Esophagus squamous epithelium (tissue), 5 donors: ENCODE measurements at places on chromosomes 13 and 19.

DNA sequence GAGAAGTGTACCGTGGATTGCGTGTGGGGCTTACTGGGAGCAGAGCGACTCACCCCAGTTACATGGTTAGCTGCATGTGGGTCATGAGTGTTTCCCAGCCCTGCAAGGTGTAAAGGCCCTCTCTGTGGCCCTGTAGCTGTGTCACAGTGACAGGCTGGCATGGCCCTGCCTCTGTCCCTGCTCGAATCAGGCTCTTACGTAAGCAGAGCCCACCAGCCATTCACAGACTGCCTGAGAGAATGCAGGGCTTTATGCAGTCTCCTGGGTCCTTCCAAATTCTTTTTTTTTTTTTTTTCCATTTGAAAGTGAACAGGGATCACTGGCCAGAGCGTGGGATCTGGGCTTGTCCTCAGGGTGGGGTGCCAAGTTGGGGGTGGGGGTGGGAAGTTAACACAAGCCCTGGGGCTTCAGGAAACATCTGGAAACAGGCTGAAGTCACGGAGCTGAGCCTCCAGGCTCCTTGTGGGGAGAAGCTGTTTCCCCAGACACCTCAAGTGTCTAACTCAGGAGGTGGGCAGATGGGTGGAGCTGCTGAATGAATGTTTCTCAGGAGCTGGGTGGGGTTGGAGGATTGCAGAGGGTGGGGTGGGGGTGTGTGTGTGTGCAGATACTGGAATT lies 13.4 kb downstream of the TECR start:
- DNase-seq: no peak

- DNase-seq: no peak
These were observed 3.6 kb downstream of the CD37 start for GRCh38 chr19:49338691-49339300.

- DNase-seq: no peak
These were observed 30.0 kb downstream of the MYH14 start for GRCh38 chr19:50233308-50233910.

DNA sequence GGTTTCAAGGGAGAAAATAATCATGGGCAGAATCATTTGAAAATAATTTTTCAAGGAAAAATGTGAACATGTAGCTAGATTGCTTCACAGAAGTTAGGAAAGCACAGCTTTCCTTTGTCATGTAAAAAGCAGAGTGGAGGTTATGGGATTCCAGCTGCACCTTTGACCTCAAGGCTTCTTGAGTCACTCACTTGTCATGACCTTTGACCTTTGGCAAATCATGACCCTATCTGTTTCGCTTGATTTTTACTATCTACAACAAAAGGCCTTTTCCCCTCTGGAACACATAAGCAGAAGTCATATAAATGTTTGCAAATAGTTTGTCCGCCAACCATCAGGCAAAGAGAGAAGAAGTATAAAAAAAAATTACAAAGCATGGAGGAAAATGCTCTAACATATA lies 210.7 kb upstream of the MIR17HG start:
- DNase-seq: no peak

DNA sequence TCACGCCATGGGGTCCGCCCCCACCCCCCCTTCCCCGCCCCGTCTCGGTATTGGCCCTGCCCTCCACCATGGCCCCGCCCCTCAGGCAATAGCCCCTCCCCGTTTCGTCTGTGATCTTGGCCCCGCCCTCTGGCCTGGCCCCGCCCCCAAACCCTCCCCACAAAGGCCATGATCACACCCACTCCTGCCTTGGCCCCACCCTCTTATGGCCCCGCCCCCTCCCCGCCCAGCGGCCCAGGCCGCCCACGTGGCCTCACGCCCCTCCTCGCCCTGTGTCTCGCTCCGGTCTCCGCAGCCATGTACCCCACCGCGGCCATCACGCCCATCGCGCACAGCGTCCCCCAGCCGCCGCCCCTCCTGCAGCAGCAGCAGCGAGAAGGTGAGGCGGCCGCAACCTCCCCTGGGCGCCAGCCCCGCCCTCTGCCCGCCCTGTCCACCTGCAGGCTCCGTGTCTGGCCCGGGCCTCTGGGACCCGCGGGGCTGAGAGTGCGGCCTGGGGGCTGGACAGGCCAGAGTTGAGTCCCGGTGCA lies 61.3 kb downstream of the CELF5 start:
- DNase-seq: no peak

- DNase-seq: no peak
These were observed 708 bp upstream of the ERCC1 start for GRCh38 chr19:45424191-45425058.

GRCh38 chr19:10018263-10018662 lies 5.0 kb downstream of the RDH8 start:
- no peak for DNase-seq

- no peak for DNase-seq
These were observed 27.0 kb upstream of the METTL21C start for GRCh38 chr13:102721800-102722231.

- no peak for DNase-seq
These were observed 123.7 kb upstream of the WASF3 start for GRCh38 chr13:26433776-26434175.
